Activated T-cell treated with anti-CD3 and anti-CD28 coated beads, Interleukin-2, amount 50 U/mL, for 24 hours (primary cell): ENCODE measurements at places on chromosomes 5 and 9.

DNA sequence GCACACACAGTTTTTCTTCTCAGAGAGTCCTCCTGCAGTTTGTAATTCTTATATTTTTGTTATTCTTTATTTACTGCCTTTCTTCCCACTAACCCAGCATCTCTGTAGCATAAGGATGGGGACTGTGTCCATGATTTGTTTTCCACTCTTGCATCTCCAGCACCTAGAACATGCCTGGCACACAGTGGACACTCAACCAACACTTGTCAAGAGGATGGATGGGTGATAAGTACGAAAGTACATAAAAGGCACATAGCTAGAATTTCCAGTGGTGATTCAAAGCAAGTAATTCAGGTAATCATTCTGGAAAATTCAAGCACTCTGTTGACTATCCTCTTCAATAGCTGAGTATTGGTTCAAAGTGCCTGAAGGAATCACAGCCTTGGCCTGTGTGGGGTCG, 60.2 kb upstream of the TRIO start:
- DNase-seq, result no peak

DNA sequence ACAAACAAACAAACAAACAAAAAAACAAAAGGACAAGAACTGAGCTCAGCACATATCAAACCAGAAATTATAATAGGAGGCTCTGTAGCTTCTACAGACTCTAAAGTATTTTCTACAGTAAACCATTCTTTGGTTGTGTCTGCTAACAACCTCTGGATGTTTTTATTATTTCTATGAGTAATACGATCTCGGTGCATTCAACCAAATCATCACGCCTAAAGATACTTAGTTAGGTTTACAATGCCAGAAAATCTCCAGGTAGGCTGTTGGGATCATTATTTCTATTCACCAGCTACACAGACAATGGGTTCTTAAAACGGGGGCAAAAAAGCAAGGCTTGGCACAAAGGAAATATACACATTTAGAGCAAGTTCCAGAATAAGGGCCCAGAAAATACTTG, 41.6 kb upstream of the ALDOB start:
- no peak for DNase-seq

- no peak for DNase-seq
Observed at GRCh38 chr5:118616281-118616680, 372.1 kb downstream of the DTWD2 start.

- DNase-seq, result no peak
Observed at GRCh38 chr9:90659650-90660364, 17.2 kb upstream of the DIRAS2 start.

GRCh38 chr5:175109058-175109755, 334.8 kb downstream of the DRD1 start:
- no peak for DNase-seq

- DNase-seq, result no peak
Observed at GRCh38 chr5:170057311-170057710, 48.4 kb upstream of the FOXI1 start.

DNA sequence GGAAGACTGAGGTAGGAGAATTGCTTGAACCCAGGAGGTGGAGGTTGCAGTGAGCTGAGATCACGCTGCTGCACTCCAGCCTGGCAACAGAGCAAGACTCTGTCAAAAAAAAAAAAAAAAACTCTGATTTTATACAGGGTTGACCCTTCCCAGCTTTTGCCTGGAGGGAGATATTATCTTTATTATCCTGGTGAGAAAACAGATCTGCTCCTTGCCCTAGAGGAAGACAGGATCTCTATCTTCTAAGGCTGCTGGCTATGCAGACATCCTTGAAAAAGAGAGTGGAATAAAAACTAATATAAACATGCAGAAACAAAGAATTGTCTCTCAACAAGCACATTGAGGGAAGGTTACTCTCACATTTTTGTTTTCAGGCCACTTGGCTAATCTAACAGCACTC, 1503.4 kb upstream of the WWC1 start:
- no peak for DNase-seq
